PC-3 (cell line): ENCODE measurements at places on chromosomes 7 and 10. TPM values are rescaled to one million over a fixed set of nuclear protein-coding genes. Genes with fewer than 3 reads are reported as not detected.

Gene TRIM50
- not detected in 2 replicates for total RNA-seq

Gene OR2A1
- 0.40 TPM in 1 of 2 replicates, not detected in the other for total RNA-seq

Gene AKR1D1
- total RNA-seq, result not detected in 2 replicates

Gene KCNIP2
- total RNA-seq, result 0.46 and 1.5 TPM in 2 replicates

Gene FAM25A
- 6.6 and 11.4 TPM in 2 replicates for total RNA-seq

Gene RAB11FIP2
- 4.4 and 8.2 TPM in 2 replicates for total RNA-seq

Gene MYL10
- 0.69 TPM in 1 of 2 replicates, not detected in the other for total RNA-seq

Gene HOXA5
- 7.0 and 7.5 TPM in 2 replicates for total RNA-seq

Gene ZNF777
- 9.9 and 10.3 TPM in 2 replicates for total RNA-seq

GRCh38 chr10:97647556-97647955 lies 7.1 kb downstream of the PI4K2A start:
- peaks cover 27% of the 10 kb centered on the region for H3K36me3 ChIP-seq
- H3K4me1 ChIP-seq, result peaks cover 66% of the 10 kb centered on the region
- no peak overlapping the region for H3K4me3 ChIP-seq
- H3K27me3 ChIP-seq, result no peaks in the 10 kb centered on the region
- peak; percentile 62 for DNase-seq

DNA sequence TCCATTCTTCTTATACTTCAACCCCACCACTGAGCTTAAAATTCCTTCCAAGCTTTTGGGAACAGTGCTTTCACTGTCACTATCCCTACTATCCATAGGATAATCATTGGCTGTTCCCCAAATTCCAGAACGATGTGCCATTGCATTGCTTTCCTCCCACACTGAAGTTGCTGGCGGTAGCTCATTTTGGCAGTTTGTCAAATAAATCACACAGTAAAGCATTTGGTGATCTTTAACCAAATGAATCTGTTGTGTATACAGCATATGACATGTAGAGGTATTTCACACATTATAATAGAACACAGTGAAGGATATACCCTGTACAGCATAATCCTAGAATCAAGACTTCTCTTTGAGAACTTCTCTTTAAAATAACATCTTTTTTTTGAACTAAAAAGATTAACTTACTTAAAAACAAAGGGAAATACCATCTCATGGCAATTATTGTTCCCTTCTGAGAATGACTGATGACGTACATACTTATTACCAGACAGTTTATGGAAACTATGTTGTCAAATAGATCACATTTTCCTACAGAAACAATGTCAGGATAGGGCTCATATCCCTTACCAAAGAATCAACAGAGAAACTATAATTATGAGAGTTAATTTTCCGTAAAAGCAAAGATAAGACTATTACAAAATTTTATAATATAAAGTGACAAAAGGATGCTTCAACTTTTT lies 93.6 kb downstream of the CTNNA3 start:
- H3K4me1 ChIP-seq, result peaks cover 42% of the 10 kb centered on the region
- DNase-seq, result peak; percentile 100
- no peaks in the 10 kb centered on the region for H3K36me3 ChIP-seq
- no peak overlapping the region for H3K27ac ChIP-seq

- H3K4me1 ChIP-seq, result no peaks in the 10 kb centered on the region
- no peaks in the 10 kb centered on the region for H3K27me3 ChIP-seq
- H3K36me3 ChIP-seq, result no peaks in the 10 kb centered on the region; the same call in 1 of the 2 replicates
- no peak overlapping the region for H3K27ac ChIP-seq
- H3K4me3 ChIP-seq, result no peak overlapping the region
Measured at GRCh38 chr10:109889867-109890266, 33.4 kb downstream of the XPNPEP1 start.

DNA sequence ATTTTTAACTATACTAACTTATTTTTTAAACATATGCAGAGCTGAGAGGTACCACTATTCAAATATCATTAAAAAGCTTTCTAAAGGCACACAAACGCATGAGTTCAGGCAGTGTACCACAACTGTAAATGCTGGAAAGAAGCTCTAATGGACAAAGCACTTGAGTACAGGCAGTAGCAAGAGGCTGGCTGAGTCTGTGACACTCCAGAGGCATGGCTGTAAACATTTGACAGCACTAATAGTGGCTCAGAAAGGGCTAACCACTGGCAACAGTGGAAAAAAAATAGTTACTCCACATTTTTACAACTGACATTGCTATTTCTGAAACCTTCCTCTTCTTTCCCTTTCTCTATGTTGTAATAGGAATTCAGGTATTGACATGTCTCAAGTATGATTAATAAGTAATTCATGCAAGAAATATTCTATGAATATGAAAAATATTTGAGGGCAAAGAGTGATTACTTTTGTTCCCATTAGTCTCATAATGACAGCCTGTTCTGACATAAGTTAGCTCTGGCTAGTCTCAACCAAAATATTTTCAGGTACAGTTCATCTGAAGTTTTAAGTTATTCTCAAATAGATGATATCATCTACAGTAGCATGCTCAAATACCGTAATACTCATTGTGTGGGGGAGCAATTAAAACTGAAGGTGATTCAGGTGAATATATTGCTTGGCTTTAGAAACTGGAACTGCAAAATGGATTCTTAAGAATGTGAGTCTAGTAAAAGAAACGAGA lies 324.0 kb upstream of the POT1 start:
- H3K36me3 ChIP-seq, result no peaks in the 10 kb centered on the region
- no peak overlapping the region; the same call in 1 of the 2 replicates for H3K4me3 ChIP-seq
- no peaks in the 10 kb centered on the region for H3K27me3 ChIP-seq
- peaks cover 15% of the 10 kb centered on the region for H3K4me1 ChIP-seq
- no peak overlapping the region for H3K27ac ChIP-seq
- peak; percentile 60 for DNase-seq

DNA sequence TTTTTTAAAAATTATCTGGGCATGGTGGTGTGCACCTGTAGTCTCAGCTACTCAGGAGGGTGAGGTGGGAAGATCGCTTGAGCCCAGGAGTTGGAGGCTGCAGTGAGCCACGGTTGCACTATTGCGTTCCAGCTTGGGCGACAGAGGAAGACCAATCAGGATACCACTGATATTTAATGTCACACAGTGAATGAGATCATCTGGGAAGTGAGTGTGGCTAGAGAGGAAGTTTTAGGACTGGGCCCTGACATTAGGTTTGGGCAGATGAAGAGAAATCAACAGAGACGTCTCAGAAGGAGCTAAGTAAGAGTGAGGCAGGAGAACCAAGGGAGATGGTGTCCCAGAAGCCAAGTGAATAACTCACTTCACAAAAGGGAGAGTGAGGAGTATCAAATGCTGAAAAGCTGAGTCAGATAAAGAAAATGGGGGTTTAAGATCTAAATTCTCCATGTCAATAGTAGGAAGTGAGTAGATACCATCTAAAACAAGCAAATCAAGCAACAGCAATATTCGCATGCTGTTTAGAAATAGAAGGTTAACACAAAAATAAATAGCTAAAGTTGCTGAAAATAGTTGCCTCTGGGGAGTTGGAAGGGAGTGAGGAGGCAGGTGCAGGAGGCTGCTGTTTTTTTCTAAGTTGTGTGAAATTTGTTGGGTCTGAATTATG lies 11.5 kb downstream of the PILRA start:
- no peaks in the 10 kb centered on the region for H3K4me1 ChIP-seq
- DNase-seq, result no peak
- no peak overlapping the region for H3K4me3 ChIP-seq
- no peaks in the 10 kb centered on the region for H3K36me3 ChIP-seq
- H3K27me3 ChIP-seq, result no peaks in the 10 kb centered on the region; the same call in 1 of the 2 replicates
- H3K27ac ChIP-seq, result no peak overlapping the region

GRCh38 chr10:26566525-26567350 lies 128.6 kb downstream of the APBB1IP start:
- H3K27ac ChIP-seq, result no peak overlapping the region
- H3K36me3 ChIP-seq, result no peaks in the 10 kb centered on the region
- H3K4me1 ChIP-seq, result no peaks in the 10 kb centered on the region
- DNase-seq, result no peak

DNA sequence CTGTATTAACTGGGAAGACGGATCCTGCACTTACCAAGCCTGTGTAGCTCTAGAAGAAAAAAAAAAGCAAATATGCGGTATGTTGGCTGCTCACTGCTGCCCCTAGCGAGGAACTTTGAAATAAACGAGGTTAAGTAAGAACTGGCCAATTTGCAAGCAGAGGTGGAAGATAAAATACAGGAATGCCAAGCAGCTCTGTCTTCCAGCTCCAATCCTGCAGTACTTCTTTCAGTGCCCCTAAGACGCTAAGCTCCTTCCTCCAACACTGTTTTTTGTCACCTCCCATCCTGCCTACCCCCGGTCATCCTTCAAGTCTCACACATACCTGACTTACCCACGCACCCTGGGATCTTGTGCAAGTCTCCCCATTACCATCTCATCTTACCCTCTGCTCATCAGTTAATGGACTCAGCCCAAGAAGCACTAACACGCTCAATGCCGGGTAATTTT lies 809 bp downstream of the C10orf143 start:
- H3K27ac ChIP-seq, result peak overlapping the region; percentile 78
- H3K4me1 ChIP-seq, result peaks cover 13% of the 10 kb centered on the region
- H3K27me3 ChIP-seq, result no peaks in the 10 kb centered on the region
- DNase-seq, result peak; percentile 80

DNA sequence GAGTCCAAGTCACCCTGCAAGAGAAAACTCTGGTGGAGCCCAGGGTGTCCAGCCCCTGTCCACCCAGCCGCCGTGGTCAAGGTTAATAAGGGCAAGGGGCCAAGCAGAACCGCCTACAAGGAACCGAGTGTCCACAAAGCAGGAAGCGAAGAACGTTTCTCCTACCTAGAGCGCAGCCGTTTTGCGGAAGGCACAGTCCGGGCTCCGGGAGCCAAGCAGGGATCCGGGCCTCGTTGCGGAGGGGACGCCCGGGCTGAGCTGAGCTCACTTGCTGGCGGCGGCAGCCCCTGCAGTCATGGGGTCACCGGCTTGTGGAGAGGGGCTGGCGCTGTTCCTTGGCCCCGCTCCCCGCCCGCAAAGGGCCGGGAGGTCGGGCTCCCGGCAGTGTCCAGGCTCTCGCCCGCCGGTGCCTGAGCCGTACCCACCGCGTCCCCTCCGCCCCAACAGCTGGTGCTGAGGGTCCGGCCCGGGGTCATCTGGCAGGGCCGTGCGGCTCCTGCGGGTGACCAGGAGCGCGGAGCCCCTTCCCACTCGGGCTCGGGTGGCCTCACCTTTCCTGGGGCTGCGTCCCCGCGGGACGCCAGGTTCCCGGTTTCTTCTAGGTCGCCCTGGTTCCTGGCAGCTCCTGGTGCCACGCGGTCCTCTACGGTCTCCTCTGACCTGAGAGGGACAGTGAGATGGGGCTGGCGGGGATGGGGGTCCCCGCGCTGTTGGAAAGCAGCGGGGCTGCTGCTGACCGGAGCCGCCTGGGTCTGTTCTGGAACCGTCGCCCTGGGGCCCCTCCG lies 14.0 kb upstream of the ZNF273 start:
- H3K27me3 ChIP-seq, result no peaks in the 10 kb centered on the region
- H3K4me1 ChIP-seq, result no peaks in the 10 kb centered on the region
- H3K4me3 ChIP-seq, result no peak overlapping the region
- DNase-seq, result no peak

GRCh38 chr7:110519851-110520250 lies 571.1 kb upstream of the LRRN3 start:
- peaks cover 12% of the 10 kb centered on the region for H3K4me1 ChIP-seq
- H3K27me3 ChIP-seq, result no peaks in the 10 kb centered on the region

DNA sequence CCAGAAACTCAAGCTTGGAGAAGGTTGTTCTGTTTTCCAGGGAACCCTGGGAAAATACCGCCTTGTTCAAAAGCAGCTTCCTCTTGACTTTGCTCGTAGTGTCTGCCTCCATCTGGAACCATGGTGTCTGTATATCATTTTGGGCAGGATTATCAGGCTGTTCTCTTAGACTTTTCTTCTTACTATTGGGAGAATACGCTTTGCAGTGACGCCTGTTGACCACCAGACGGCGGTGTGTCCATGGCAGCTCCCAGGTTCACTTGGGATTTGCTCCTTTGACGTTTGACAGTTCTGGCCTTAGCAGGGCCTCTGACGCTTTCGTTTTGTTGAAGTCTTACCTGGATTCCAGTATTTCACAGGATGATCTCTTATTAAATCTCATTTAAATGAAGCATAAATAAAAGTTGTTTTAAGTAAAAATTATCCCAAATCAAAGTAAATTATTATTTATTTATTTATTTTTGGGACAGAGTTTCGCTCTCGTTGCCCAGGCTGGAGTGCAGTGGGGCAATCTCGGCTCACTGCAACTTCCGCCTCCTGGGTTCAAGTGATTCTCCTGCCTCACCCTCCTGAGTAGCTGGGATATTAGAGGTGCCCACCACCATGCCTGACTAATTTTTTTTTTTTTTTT lies 41.8 kb upstream of the GJD4 start:
- H3K27me3 ChIP-seq, result no peaks in the 10 kb centered on the region
- H3K4me3 ChIP-seq, result no peak overlapping the region
- H3K4me1 ChIP-seq, result 0 out of 2 replicates have a peak, but pooled peaks cover 2% of the 10 kb centered on the region
- DNase-seq, result peak; percentile 98

GRCh38 chr10:4136121-4136520 lies 351.1 kb upstream of the KLF6 start:
- H3K4me3 ChIP-seq, result no peak overlapping the region
- no peak for DNase-seq
- H3K4me1 ChIP-seq, result peaks cover 10% of the 10 kb centered on the region

GRCh38 chr7:103154042-103154441 lies 5.1 kb upstream of the NAPEPLD start:
- no peaks in the 10 kb centered on the region for H3K27me3 ChIP-seq
- peaks cover 11% of the 10 kb centered on the region for H3K4me1 ChIP-seq
- no peak overlapping the region for H3K27ac ChIP-seq
- no peak overlapping the region for H3K4me3 ChIP-seq

GRCh38 chr7:74657692-74658177 lies at the start of gene GTF2I:
Gene GTF2I (plus strand): TSS chr7:74657718. CDS start chr7:74689129, 31,411 bp downstream.
- H3K36me3 ChIP-seq, result no peaks in the 10 kb centered on the region
- DNase-seq, result no peak
- no peaks in the 10 kb centered on the region for H3K27me3 ChIP-seq
- H3K4me1 ChIP-seq, result peaks cover 48% of the 10 kb centered on the region
- H3K4me3 ChIP-seq, result peak within 1 kb of the TSS; percentile 95
- H3K27ac ChIP-seq, result peak within 1 kb of the TSS; percentile 82

DNA sequence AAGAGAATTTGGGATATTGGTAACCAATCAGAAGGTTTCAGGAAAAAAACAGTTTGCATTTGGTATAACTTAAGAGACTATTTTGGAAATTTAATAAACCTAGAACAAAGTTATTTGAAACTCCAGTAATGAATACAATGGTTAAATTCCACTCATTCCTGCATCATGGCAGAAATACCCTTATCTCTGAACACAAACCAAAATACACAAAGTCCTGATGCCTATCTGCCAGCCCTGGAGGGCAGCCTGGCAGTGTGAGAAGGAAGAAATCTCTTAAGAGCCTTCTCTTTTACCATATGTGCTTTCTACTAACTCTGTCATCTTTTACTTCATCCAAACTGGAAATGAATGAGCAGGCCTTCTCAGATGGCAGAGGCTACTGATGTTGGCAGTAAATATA lies 147.1 kb upstream of the LYZL1 start:
- H3K4me3 ChIP-seq, result no peak overlapping the region
- no peaks in the 10 kb centered on the region for H3K27me3 ChIP-seq
- DNase-seq, result peak; percentile 68
- H3K27ac ChIP-seq, result peak overlapping the region; percentile 42

GRCh38 chr10:117464176-117464575 lies 78.4 kb upstream of the EMX2 start:
- peaks cover 22% of the 10 kb centered on the region for H3K4me1 ChIP-seq
- H3K27ac ChIP-seq, result no peak overlapping the region
- no peak overlapping the region for H3K4me3 ChIP-seq
- no peaks in the 10 kb centered on the region for H3K27me3 ChIP-seq
- H3K36me3 ChIP-seq, result no peaks in the 10 kb centered on the region
- DNase-seq, result no peak

- H3K4me1 ChIP-seq, result no peaks in the 10 kb centered on the region
- peaks cover 23% of the 10 kb centered on the region for H3K36me3 ChIP-seq
- no peaks in the 10 kb centered on the region for H3K27me3 ChIP-seq
- DNase-seq, result no peak
- H3K27ac ChIP-seq, result no peak overlapping the region
- H3K4me3 ChIP-seq, result no peak overlapping the region
Measured at GRCh38 chr7:30584965-30585364, 9.7 kb upstream of the GARS1 start.
